DMS 273 treated with DMSO at 0.1 percent for 48 hours (cell line): ENCODE measurements at places on chromosomes 7 and 10.
A peak's percentile ranks its signal among the peaks of the same experiment; 100 is the strongest.

DNA sequence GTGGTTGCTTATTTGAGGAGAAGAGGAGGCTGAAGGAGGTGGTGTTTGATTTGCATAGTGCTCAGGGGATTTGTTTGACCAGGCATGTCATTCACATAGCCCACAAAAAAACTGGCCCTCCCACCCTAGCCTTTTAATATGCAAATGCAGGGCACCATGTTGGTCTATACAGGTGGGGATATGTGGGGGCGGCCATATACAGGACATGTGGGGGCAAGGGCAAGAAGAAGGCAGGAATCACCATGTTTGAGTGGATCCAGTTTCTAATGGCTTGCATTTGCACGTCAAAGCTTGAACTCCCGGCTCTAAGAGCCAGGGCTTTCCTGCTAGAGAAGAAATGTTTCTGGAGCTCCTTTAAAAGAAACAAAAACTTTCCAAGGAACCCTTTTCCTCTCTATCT lies 541.0 kb downstream of the ZWINT start:
- DNase-seq: no peak

DNA sequence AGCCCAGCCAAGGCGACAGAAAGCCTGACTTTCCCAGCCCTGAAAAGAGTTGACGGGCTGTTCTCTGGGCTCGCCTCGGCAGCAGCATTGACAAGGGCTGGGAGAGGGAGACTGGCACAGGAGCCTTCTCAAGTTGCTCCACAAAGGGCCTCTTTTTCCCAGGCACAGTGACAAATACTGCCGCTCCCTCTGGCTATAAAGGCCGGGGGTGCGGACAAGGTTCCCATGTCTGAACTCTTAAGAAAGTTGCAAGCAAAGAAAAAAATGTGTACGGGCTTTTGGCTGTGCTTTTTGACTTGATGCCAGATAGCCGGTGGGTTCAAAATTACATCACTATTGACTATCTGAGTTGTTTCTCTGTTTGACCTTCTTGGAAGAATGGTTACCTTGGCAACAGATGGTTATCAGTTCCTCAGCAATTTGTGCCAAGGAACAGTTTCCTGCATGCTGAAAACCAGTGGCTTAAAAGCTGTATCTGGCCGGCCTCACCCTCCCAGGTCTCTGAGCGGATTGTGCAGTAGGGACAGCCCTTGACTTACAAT lies 115.9 kb upstream of the EEPD1 start:
- peak; percentile 83 for DNase-seq

- no peak for DNase-seq
Measured at GRCh38 chr10:7580520-7580919, 86.2 kb downstream of the ITIH5 start.

- no peak for DNase-seq
Measured at GRCh38 chr10:16195178-16195769, 241.5 kb upstream of the PTER start.

- no peak for DNase-seq
Measured at GRCh38 chr10:60799971-60800650, 21.8 kb downstream of the CDK1 start.

GRCh38 chr10:83562381-83562780 lies 576.9 kb upstream of the GHITM start:
- DNase-seq: no peak
